Tracheal epithelial cell (primary cell): ENCODE measurements at places on chromosomes 2 and 18. TPM values are rescaled to one million over a fixed set of nuclear protein-coding genes. Genes with fewer than 3 reads are reported as not detected.

The SPATA3 gene
- total RNA-seq, result not detected in 2 replicates

The TUBB6 gene
- total RNA-seq, result 457 and 886 TPM in 2 replicates

The TP53I3 gene
- total RNA-seq, result 20.2 and 49.6 TPM in 2 replicates

The TTN gene
- total RNA-seq, result under 0.01 TPM in 1 of 2 replicates, not detected in the other

The ABI2 gene
- 7.0 and 11.1 TPM in 2 replicates for total RNA-seq

The KIF1A gene
- total RNA-seq, result 0.72 TPM in 1 of 2 replicates, not detected in the other

The DPP4 gene
- total RNA-seq, result 1.3 and 75.9 TPM in 2 replicates

The CCDC102B gene
- total RNA-seq, result 0.96 TPM in 1 of 2 replicates, not detected in the other

The TRAK2 gene
- 8.7 and 15.2 TPM in 2 replicates for total RNA-seq

The GALM gene
- 2.4 and 3.6 TPM in 2 replicates for total RNA-seq

The LYG1 gene
- not detected in 2 replicates for total RNA-seq

The LIPG gene
- total RNA-seq, result 5.3 and 36.9 TPM in 2 replicates

The REG3A gene
- not detected in 2 replicates for total RNA-seq

The SLC1A4 gene
- total RNA-seq, result 14.7 and 27.1 TPM in 2 replicates

The MGAT4A gene
- 2.4 and 4.3 TPM in 2 replicates for total RNA-seq
